Amniotic epithelial cell (primary cell): ENCODE measurements at places on chromosomes 3 and 15.

DNA sequence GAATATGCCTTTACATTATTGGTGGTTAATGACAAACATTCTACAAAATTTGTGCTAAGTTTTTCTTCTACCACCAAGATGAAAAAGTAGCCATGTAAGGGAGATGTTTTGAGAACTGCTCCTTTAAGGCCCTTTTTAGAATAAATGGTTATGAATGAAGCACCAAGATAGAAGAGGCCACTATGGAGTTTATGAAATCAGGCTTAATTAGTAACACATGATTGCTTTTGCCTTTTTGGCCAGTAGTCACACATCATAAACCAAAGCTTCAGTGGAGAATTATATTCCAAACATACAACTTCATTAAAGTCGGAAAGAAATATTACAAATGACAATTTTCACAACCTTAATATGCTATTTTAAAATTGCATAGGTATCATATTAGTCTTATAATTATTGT is 331.7 kb downstream of the RBMS3 start:
- no peak for DNase-seq

- DNase-seq, result no peak
Observed at GRCh38 chr3:106957029-106957428, 420.2 kb upstream of the CCDC54 start.

DNA sequence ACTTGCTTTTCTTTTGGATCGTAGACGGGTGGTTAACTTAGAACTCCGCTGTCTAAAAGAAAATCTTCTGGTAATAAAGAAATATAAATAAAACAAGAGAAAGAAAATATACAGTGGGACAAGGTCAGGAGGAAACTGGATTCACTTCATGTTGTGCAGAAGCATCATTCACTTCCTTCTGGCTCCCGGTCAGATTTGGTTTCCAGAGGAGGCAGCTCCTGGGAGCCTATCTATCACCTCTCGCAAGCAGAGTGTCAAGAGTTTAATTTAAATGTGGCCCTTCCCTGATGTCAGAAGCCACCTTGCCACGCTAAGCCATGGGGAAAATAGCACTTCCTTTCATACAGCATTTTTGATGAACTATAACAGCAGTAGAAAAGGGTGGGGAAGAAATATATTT is 139.1 kb downstream of the NSMCE3 start:
- DNase-seq, result no peak

DNA sequence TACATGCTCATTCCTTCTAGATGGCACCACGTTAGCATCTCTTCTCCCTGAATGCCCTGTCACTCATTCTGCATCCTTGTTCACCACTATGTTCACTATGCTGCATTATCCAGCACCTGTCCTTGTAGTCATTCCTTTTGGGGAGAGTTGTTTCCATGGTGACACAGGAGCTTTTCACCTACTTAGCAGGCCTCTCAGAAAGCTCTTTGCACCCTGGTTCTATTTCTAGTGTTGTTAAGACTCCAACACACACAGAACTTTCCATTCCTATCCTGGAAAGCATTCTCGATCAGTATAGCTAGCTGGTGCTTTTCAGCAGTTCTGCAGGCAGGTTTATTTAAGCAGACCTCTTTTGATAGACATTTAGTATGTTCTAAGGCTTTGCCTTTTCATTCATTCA is 6.7 kb upstream of the RPL14 start:
- no peak for DNase-seq

DNA sequence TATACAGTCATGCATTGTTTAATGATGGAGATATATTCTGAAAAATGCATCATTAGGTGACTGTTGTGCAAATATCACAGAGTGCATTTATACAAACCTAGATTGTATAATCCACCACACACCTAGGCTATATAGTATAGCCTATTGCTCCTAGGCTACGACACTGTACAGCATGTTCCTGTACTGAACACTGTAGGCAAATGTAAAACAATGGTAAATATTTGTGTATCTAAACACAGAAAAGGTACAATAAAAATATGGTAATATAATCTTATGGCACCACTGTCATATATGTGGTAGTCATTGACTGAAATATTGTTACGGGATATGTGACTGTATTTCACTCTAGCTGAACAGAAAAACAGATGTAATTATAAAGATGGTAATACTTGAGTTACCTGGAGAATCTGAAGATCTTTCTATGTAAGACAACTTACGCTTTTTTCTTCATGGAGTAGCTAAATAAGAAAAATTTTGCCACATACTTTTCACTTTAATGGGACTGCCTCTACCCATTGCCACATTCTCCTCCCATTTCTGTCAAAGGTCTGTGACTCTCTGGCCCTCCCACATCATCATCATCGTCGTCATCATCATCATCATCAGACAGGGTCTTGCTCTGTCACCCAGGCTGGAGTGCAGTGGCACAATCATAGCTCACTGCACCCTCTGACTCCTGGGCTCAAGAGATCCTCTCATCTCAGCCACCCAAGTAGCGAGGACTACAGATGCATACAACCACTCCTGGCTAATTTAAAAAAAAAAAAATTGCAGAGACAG is 7.2 kb downstream of the PCOLCE2 start:
- DNase-seq, result no peak

- DNase-seq, result no peak
Observed at GRCh38 chr3:111324151-111324550, 217.8 kb upstream of the CD96 start.
